ENCODE measurements at places on chromosomes 1 and 21. TPM values are rescaled to one million over a fixed set of nuclear protein-coding genes. Genes with fewer than 3 reads are reported as not detected.

Gene KCNK1
- total RNA-seq: 0.67 TPM

Gene ADAM30
- total RNA-seq: not detected

Gene SH2D1B
- total RNA-seq: not detected

Gene LEFTY2
- total RNA-seq: not detected

Gene KCNQ4
- 0.23 TPM for total RNA-seq

Gene ZNF644
- 51.6 TPM for total RNA-seq

Gene KRTAP13-2
- total RNA-seq: not detected
